SJSA1 (cell line): ENCODE measurements at places on chromosomes 1 and 21. TPM values are rescaled to one million over a fixed set of nuclear protein-coding genes. Genes with fewer than 3 reads are reported as not detected.

Gene EPS8L3
- total RNA-seq, result not detected in 2 replicates

Gene NUP133
- total RNA-seq, result 39.0 and 43.8 TPM in 2 replicates

Gene RAVER2
- 0.31 and 0.47 TPM in 2 replicates for total RNA-seq

Gene TMCO4
- total RNA-seq, result 19.1 and 26.2 TPM in 2 replicates

DNA sequence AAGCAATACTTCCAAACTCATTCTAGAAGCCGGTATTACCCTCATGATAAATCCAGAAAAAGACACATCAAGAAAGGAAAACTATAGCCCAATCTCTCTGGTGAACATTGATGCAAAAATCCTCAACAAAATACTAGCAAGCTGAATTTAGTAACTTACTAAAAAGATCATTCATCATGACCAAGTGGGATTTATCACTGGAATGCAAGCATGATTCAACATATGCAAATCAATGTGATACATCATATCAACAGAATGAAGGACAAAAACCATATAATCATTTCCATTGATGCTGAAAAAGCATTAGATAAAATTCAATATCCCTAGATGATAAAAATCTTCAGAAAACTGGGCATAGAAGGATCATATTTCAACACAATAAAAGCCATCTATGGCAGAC lies 402.9 kb downstream of the TGFB2 start:
- H3K27me3 ChIP-seq, result no peaks in the 10 kb centered on the region
- no peak for DNase-seq
- no peak overlapping the region for H3K27ac ChIP-seq

GRCh38 chr1:61338899-61339298 lies 256.5 kb downstream of the NFIA start:
- H3K27ac ChIP-seq, result no peak overlapping the region
- no peak for DNase-seq
